ENCODE measurements at places on chromosomes 7 and 10.

DNA sequence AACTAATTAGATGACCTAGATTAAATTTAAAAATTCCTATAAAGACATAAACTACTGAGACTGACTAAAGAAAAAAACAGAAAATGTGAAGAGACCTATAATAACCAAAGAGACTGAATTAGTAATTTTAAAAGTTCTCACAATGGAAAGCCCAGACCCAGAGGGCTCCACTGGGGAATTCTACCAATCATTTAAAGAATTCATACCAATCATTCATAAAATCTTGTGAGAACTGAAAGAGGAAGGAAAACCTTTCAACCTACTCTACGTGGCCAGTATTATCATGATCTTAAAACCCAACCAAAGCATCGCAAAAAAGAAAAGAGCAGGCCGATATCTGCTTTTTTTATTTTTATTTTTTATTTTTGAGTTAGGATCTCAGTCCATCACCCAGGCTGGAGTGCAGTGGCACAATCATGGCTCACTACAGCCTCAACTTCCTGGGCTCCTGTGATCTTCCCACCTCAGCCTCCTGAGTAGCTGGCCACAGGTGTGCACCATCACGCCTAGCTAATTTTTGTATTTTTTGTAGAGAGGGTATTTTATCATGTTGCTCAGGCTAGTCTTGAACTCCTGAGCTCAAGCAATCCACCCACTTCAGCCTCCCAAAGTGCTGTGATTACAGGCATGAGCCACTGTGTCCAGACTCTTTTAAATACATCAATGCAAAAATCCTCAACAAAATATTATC is 48.6 kb downstream of the DGKI start:
- no peak for DNase-seq

- no peak for DNase-seq
Measured at GRCh38 chr7:70646536-70647248, 485.3 kb upstream of the GALNT17 start.

DNA sequence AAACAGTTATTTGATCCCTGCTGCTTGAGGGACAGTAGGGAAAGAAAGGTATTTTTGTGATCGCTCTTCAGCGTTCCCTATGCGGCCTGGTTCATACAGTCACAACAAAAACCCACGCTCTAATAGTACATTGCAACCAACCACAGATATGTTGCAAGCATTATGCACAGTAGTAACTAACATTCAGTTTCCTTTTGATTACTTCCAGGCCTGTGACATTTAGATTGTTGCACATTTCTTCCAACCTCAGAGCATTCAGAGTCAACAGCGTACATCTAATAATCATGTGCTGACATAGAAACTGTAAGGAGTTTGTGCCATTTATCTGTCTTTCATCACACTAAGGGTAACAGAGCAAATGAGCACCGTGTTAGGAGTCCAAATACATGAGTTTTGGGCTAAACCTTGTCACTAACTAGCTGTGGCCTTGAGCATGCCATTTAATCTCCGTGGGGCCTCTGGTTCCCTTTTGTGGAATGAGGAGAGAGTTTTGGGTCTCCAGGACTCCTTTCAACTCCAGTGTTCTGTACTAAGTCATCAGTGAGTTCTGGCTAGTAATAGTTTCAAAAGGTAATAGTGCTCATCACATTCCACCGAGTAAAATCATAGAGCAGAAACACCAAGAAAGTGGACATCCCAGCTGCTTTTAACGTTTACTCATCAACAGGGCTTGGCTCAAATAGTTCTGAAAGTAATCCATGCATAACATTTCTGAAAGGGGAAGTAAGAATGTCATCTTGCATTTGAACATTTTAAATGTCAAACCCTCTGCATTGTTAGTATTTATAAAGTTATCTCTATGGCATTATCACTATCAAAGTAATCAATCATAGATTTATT is 99.0 kb upstream of the FZD1 start:
- DNase-seq, result no peak

GRCh38 chr7:141928146-141928844 is 12.1 kb downstream of the OR9A4 start:
- no peak for DNase-seq

GRCh38 chr7:86785641-86786040 is 141.9 kb downstream of the GRM3 start:
- no peak for DNase-seq

DNA sequence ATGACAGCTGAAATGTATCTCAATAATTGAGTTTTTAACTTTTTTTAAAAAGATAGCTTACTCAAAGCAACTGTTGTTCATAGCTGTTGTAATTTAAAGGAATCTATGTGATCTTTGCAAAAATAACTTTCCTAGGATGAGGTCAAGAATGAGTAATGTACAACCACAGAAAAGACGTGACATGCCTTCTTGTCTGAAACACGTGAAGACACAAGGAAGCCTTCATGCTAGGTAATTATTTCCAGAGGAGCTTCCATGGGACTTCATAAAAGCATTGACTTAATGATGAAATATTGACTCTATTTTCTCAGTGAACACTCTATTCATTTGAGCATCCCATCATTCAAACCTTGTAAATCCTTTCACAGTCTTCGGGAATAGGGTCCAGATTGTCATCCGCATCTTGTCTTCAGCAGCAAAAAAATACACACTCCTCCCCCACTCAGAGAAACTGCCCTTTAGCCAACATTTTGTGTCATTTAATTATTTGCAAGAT is 528.0 kb downstream of the NRG3 start:
- DNase-seq, result no peak

DNA sequence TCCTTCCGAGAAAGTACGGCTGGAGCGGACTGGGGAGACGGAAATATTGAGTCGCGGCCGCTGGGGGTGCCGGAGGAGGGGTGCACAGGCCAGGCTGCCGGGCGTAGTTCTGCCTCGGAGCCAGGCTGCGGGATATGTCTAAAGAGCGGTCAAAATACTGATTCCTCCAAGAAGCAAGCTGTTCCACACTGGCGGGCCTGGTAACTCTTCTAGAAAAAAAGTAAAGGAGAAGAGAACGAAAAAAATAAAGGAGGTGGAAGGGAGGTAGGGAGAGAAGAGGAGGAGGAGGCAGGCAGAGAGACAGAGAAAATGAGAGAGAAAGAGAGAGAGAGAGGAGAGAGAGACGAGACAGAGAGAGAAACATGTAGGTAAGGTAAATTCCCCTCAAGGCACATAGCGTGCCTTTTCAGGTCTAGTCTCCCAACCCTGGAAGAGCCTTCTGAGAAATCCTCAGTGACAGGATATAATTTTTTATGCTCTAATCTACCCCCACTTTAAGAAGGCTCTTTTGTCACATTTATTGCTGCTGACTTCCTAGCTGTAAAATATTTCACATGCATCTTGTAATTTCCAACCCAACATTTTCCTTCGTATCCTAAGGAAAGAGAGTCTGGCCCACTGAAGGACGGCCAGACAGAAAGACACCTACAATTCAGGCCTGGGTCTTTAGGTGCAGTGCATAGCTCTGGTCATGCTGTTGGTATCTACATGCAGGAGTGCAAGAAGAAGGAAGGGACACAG is 5.7 kb downstream of the DLX5 start:
- DNase-seq, result no peak

- DNase-seq, result no peak
Measured at GRCh38 chr10:71658467-71658745, 61.2 kb downstream of the C10orf105 start.
